ENCODE measurements at places on chromosomes 5 and 9.

- DNase-seq = no peak
These were observed 164.8 kb downstream of the HSD17B3 start for GRCh38 chr9:96136992-96137670.

- no peak for DNase-seq
These were observed 380.6 kb downstream of the ADGRV1 start for GRCh38 chr5:90939211-90939610.

- peak; percentile 54 for DNase-seq
These were observed 1.8 kb downstream of the GSN start for GRCh38 chr9:121269642-121270254.

GRCh38 chr5:72558383-72558782, 51.2 kb upstream of the ZNF366 start:
- DNase-seq = no peak

DNA sequence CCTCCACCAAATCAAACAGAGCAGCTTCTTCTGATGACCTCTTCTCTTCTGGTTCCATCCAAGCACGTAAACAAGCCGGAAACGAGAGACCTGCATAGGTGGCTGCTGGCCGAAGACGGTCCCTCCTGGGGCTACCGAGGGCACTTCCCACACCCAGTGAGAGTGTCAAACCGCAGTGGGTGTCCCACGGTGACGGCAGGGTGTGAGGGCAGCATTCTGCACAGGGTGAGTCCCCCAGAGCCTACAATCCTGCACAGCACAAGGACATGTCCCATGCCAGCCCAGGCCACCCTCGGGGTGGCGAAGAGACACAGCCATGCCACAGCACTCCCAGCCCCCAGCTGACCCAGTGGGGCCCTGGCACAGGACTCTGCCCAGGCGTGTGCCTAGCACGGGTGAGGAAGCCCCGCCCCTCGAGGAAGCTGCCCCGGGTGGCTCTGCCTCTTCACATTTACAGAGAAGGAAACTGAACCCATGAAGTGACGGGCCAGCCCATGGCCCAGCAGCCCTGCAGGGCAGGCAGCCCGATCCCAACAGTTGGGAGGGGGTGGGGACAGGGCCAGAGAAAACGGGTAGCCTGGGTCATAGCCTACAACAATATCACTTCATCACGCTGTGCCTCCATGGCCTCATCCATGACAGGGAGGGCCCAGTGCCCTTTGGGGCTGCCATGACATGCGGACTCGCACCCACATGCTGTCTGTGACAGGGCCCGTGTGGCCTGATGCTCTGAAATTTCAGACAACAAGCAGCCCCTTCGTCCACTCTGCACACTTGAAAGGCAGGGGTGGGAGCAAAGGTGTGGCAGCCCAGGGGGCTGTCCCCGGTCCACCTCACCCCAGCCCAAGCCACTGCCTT, 43.2 kb downstream of the SEMA4D start:
- DNase-seq = no peak

DNA sequence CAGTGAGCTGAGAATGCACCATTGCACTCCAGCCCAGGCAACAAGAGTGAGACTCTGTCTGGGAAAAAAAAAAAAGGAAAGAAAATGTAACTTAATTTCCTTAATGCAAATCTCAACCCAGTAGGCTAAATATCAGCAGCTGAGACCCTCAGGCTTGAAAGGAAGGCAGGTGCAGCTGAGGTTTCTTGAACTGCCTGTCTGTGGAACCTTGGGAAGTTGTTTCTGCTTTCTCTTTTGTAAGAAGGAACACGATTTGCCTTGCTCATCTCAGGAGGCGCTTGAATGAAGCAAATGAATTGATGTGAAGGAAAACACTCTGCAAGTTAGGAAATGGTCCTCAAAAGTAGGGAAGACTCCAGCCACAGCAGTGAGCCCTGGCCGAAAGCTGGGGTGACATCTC, 143.3 kb downstream of the IRX1 start:
- DNase-seq = no peak

- DNase-seq = no peak
These were observed 56.1 kb upstream of the NRARP start for GRCh38 chr9:137358126-137358525.

GRCh38 chr9:133304477-133305377, 29.7 kb upstream of the ABO start:
- no peak for DNase-seq

DNA sequence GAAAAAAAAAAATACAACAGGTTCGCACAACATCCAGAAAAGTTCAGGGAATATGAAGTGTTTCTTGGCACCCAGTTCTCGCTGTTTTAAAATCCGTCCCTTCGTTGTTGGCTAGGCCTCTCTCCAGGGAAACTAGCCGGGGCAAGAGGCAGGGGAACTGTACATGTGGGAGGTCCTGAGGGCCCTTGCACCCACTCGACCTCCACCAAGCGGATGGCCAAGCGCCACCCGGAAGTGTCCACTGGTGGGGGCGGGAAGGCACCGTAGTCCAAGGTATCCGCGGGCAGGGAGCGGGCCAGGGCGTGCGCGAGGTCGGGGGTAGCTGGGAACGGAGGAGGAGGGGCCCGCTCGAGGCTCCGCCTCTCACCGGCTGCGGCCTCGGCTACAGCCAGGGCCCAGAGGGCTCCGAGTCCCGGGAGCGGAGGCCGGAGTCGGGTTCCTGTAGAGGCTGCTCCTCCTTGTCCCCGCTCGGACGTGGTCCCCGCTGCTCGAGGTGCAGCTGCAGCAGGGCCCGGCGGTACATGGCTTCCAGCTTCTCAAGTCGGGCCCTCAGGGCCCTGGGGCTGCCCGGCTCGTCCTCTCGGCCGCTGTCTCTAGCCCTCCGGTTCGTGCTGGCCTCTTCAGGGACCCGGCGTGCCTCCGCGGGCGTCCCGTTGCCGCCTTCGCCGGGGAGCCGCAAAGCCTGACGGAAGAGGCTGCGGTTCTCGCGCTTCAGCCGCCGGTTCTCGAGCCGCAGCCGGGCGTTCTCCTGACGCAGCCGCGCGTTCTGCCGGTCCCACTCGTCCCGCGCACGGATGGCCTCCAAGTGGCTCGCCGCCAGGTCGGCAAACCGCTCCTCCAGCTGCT, 720 bp downstream of the TUSC1 start:
- DNase-seq = no peak

GRCh38 chr5:78252715-78253114, 41.8 kb downstream of the AP3B1 start:
- DNase-seq = no peak

DNA sequence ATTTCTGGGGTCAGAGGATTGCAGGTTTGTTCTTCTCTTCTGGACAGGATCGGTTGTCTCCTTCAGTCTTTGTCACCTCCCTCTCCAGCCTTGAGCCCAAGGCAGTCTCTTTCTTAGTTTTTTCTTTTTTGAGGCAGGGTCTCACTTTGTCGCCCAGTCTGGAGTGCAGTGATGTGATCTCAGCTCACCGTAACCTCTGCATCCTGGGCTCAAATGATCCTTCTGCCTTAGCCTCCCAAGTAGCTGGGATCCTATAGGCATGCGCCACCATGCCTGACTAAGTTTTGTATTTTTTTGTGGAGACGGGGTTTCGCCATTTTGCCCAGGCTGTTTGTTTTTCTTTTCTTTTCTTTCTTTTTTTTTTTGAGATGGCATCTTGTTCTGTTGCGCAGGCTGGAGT, 6.1 kb downstream of the PRRC2B start:
- DNase-seq = no peak

GRCh38 chr9:133238851-133239532, 29.9 kb upstream of the OBP2B start:
- DNase-seq = peak; percentile 75

DNA sequence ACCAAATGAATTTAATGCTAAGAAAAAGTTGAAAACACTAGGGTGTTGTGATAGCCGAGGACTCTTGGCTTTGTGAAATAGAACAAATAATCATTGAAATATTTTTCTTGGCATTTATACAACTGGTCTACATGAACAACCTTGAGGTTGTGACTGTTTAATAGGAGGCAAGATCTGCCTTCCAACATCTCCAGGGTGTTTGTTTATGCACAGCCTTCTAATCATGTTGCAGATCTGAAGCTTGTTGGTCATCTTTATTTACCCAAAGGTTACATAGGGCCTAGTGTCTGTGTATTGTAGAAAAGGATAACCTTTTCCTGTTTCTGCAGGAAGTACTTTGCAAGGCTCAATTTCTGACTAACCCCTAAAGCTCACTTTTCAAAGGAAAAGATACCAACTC, 65.2 kb upstream of the RANBP3L start:
- no peak for DNase-seq

Measured in NB4 (cell line).